BE2C (cell line): ENCODE measurements at places on chromosomes 7 and 10.

DNA sequence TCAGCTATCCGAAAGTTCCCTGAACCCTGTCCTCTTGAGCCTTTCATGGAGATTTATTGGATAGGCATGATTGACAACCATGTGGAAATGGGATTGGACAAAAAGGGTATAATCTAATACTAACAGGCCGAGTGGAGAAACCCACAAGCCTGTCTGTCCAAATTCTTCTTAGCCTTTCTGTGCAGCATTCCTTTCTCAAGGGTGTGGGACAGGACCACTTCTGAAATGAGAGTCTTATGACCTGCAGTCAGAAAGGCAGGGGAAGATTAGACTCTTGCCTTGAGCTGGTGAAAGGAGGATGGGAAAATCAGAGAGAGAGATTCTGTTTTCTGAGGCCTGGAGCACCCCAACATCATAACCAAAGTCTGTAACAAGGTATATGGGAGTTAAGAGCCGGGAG, 85.5 kb downstream of the MAPK8 start:
- DNase-seq: no peak

- DNase-seq: no peak
Observed at GRCh38 chr7:137454767-137455166, 111.2 kb upstream of the PTN start.

GRCh38 chr10:99519690-99520039, 13.1 kb upstream of the NKX2-3 start:
- DNase-seq: no peak

- no peak for DNase-seq
Observed at GRCh38 chr7:11298220-11298619, 324.5 kb downstream of the PHF14 start.

- DNase-seq: no peak
Observed at GRCh38 chr7:51328351-51328801, 11.8 kb upstream of the COBL start.

DNA sequence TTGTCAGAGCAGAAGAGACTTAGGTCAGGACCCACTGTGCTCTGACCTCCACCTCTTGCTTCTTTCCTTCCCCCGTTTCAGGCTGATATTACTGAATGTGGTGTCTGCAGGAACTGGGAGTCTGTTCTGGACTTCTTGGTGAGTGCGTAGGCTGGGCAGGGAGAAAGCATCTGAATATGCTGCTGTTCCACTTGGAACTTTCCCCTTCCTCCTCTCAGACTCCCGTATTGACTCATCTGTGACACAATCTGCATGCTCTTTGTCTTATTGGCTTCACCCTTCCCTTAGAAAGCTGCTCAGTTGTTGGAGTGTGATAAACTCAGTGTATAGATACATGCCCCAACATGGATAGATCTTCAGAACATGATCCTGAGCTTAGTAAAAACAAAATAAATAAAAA, 137.6 kb upstream of the HABP2 start:
- DNase-seq: no peak

DNA sequence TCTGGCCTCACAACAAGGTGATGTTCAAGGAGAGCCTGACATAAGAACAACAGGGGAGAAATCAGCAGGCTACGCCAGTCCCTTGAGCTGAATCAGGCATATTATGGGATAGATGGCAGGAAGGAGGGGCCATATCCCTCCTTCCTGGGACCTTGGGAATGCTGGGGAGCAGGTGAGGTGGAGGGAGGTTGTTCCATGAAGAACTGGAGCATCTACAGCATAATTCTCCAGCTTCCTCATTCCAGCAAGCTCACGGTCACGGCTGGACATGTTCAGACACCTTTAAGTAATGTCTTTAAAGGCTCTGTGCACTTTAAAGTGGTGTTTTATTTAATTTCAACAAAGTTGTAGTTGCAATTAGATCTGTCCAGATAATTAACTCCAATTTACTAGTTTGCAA, 780.5 kb downstream of the TYW1 start:
- no peak for DNase-seq

GRCh38 chr10:21247592-21247991, 277.9 kb downstream of the SKIDA1 start:
- DNase-seq: no peak

DNA sequence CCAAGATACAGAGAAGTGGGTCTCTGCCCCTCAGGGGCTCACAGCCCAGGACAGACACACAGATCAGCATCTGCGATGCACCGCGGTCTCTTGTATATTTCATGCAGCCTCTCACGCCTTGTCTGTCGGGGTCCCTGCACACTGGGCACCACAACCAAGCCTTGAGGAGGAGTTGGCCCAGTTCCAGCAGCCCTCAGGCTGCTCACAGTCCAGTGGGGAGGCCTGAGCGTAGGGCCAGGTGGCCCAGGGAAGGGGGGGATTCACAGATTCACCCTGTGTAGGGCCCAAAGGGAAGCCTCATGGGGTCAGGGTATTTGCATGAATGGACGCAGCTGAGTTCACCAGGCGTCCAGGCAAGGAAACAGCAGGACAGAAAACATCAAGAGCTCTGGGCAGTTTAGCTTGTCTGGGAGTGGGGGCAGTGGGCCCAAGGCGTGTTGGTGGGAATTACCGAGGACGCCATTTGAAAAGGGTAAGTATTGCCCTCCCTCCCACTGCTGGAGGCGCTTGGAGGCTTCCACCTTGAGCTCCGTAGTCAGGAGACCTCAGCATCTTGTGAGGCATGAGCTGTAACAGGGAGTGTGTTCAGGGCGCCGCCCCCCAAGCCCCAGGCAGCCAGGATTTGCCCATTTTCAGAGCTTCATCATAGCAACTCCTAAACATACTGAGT, 129.1 kb upstream of the CHST15 start:
- DNase-seq: peak; percentile 37

DNA sequence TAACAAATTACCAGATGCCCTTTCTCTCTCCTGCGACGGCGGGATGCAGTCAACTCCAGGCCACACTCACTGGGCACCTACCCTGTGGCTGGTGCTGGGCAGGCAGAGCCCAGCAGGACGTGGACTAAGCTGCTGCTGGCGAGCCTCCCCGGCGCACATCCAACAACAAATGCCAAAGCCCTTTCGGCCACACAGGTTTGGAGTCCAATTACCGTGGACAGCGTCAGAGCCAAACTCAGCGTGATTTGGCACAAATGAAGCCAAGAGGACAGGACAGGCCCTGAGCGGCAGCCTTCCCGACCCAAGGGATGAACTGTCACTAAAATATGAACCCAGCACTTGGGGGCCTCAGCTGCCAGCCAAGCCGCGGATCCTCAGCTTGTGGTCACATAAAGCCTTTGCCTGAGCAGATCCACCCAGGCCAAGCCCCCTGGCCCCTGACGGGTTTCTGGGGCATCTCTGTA, 28.4 kb downstream of the DAGLB start:
- DNase-seq: no peak

- no peak for DNase-seq
Observed at GRCh38 chr7:111018960-111019736, 71.8 kb upstream of the LRRN3 start.

- no peak for DNase-seq
Observed at GRCh38 chr10:34651416-34652195, 163.5 kb downstream of the PARD3 start.

- no peak for DNase-seq
Observed at GRCh38 chr10:10991144-10991543, 26.5 kb upstream of the CELF2 start.

DNA sequence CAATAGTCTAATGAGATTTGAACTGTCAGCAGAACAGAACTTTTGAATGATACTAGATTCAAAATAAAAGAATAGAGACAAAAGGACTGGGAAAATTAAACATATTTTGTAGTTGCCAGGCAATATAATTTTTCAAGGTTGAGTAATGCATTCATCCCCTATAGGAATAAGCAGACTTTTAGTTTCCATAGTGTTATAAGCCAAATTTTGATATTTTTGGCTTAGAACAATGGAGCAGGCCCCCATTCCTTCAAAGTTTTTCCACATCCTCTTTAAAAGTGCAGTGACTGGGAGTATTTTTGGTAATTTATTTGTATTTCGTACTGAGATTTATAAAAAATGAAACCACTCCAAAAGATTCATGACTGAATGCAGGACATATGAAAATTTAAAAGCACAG, 24.0 kb downstream of the MEOX2 start:
- DNase-seq: no peak

- DNase-seq: no peak
Observed at GRCh38 chr7:92131764-92132330, 2.4 kb downstream of the CYP51A1 start.

GRCh38 chr7:134935701-134936100, 50.6 kb upstream of the AGBL3 start:
- DNase-seq: no peak

DNA sequence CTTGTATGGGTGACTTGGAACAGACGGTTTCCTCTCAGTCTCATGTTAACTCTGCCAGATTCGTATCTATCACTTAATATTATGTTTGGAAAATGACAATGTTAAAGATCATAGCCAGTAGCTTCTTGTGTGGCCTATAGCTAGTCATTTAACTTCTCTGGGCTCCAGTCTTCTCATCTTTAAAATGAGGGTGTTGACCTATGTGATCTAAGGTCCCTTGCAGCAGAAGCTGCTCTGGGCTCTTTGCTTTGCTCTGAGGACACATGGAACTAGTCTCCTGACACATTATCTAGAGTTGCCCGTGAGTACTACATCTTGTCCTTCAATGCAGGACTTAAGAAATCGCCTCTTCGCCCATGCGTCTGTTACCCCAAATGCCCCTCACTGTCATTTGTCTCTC, 93.1 kb downstream of the TMEM178B start:
- DNase-seq: no peak
